ENCODE measurements at places on chromosomes 12 and 14.
A peak's percentile ranks its signal among the peaks of the same experiment; 100 is the strongest.

- DNase-seq: no peak
Measured at GRCh38 chr14:104926619-104927431, 2.1 kb downstream of the PLD4 start.

DNA sequence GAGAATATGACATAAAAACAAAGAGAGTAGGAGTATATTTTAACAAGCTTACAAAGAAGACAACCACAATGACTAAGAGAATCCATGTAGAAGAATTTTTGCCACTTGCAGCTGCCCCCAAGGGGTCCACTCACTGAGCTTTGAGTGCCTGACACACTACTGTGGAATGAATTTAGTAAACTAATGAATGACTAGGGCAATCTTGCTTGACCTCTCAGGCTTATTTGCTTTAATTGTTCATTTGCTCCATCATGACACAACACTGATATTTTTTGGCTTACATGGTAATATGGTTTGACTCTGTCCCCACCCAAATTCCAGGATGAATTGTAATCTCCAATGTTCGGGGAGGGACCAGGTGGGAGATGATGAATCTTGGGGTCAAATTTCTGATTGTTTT lies 249.1 kb upstream of the FAR2 start:
- no peak for DNase-seq

DNA sequence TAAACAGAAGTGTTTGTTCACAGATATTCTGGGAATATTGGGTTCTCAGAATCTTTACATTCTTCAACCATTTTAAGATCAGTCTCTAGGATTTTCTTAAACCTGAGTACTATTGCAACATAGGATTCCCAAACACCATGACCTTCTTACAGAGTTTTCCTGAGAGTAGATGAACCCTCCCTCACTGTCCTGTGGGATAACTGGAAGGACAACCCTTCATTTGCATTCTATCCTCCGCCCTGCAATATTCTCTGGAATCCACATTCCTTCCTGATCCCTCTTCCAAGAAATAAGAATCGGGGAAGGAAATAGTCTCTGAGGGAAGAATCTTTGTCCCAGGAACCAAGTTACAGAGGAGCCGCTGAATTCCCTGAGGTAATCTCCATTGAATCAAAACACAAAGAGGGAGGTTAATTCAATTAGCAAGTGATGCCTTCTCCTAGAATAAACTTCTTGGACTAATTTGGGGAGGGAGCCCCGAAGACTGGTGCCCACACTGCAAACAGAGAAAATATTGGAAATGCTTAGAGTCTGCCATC lies 99.8 kb upstream of the MBIP start:
- no peak for DNase-seq

DNA sequence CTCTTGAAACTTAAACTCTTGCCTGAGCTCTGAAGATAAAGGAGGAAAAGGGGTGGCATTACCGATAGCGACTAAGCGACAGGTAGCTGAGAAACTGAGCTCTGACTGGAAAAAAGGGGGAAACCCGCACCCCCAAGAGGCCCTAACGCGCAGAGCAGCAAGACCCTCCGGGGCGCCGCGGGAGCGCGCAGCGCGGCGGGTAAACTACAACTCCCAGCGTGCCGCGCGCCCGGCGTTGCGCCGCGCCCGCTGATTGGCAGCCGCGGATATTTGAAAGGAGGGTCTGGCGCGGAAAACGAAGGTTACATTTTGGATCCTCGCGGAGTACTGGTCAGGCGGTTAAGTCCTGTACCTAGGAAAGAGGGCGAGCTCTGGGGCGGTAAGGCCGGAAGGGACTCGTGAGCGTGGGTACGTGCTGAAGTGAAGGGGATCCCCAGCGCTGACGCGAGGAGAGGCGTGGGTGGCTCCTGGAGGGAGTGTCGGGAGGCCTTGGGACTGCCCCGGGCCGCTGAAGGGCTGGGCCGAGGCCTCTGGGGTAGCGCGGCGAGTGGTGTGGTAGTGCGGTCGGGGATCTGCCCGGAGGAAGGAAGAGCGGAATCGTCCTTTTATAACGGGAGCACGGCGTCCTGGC lies at the start of gene ESPL1:
Gene ESPL1, plus strand, starts transcription at position 301 of the 631 bp plus-strand sequence. CDS start 468 bp downstream, outside the sequence.
- peak; percentile 84 for DNase-seq

DNA sequence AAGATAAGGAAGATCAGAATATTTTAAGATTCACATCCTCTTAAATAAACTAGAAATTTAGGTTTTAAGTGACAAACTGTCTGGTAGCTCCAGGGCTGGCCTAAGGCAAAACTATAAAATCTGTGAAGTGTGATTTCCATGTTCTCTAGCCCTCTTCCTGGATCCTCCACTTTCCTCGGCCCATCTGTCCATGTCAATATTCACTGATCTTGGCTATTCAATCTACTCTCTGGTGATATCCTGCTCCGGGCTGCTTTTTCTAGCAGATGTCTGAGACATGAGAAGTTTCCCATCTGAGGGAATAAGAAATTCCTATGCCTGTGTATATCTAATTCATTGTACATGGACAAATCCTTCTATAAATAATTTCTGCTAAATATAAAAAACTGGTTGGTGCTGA lies 500.4 kb downstream of the GALC start:
- DNase-seq: no peak

DNA sequence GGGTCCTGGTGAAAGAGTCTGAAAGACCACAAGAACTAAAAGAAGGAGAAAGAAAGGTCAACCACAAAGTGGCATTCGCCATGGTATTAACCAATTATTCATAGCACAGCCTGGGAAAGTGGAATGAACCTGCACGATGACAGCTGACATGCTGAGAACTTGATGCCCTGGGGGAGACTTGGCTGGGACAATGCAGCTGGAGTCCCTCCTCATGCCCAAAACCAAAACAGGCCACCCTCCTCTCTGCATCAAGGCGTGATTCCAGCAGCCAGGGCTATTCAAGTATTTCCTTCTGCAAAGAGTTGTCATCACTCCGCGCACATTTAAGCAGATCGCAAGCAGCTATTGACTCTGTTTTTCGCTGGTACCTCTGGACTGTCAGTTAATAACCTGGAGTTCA lies 167.1 kb upstream of the NOS1 start:
- no peak for DNase-seq

DNA sequence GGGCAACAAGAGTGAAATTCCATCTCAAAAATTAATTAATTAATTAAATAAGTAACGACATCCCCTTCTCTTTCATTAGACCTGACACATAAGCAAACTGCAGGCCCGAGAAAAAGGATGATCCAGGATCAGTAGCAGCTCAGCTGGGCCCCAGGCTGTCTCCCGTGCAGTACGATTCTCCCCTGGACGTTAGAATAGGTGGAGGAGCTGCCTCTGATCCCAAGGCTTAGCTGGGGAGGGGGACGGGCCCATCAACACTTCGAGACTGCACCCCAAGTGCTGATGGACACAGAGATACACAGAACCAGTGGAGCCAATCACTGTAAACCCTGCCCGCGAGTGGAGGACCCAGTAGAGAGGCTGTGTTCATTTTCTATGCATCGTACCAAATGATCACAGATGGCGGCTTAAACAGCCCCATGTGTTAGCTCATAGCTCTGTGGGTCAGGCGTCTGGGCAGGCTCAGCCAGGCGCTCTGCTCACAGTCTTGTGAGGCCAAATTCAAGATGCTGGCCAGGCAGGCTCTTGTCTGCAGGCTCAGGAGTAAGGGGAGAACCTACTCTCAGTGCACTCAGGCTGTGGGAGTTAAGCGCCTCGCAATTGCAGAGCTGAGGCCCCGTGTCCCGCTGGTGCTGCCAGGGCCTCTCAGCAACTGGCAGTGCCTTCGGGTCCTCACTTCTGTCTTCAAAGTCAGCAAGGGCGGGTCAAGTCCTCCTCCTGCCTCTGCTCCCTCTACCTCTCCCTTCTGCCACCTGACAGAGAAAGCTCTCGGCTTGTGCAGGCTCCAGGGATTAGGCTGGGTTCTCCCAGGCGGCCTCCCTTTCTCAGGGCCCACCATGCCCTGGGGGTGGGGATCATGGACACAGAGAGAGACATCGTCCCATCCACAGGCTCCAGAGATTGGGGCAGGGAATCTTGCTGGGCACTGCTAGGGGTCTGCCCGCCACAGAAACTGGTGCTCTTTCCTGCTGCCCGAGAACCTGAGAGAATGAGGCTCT lies 26.4 kb downstream of the RIMBP2 start:
- no peak for DNase-seq

- DNase-seq: no peak
Measured at GRCh38 chr12:77202457-77203060, 137.2 kb upstream of the E2F7 start.

- no peak for DNase-seq
Measured at GRCh38 chr14:99673305-99674063, 10.6 kb upstream of the CYP46A1 start.

- DNase-seq: no peak
Measured at GRCh38 chr12:12376646-12377448, 20.0 kb downstream of the BORCS5 start.

DNA sequence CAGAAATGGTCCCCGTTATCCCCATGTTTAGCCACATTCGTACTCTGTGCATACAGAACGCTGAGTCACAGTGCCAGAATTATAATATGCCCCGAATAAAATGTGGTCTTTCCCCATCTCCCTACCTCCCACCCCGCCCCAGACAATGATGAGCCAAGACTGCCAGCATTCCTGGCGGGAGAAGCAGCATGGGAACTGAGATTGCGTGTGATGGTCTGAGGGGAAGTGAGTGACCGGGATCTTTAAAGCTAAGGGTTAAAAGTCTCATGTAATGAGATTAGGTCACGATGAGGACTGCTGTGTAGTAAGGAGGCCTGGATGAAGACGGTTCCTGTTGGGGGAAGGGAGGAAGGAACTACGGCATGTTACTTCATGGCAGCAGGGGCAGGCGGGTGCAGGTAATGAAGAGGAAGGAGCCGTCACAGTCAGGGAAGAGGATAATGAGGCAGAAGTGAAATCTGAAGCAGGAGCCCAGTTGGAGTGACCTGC lies 243.3 kb upstream of the FKBP4 start:
- DNase-seq: no peak

DNA sequence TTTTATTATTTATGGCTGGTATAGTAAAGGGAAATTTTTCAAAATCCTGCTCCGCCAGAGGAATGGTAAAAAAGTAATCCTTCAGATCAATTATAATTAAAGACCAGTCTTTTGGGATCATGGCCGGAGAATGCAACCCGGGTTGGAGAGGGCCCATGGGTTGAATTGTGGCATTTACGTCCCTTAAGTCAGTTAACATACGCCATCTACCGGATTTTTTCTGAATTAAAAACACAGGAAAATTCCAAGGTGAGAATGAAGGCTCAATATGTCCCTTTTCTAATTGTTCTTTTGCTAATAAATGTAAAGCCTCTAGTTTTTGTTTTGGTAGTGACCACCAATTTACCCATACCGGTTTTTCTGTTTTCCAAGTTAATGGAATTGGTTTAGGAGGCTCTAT lies 602.8 kb downstream of the ALG10 start:
- no peak for DNase-seq

DNA sequence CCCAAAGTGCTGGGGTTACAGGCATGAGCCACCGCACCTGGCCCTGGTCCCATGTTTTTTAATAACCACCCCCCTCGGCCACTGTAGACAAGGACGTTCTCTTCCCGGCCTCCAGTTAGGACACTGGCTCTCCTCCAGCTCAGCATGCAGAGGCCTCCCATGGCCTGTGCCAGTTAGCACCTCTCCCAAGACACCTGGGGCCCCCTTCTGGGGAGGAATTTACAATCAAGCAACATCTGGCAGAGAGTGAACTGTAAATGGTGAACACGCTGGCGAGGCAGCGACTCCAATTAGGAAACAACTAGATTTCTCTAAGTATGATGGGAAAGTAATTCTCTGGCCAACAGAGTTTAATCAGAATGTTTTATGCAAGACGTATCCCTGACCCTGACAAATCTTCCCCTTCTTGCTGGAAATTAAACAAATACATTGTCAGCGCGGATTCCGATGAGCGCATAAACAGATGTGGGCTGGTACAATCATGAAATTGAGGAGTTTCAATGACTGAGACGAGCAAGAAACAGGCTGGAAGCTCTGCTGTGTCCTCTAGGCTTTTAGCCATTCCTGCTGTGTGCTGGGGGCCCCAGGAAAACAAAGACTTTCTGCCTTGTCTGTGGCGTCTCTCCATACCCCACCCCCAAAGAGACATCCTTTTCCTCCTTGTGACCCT lies 61.7 kb upstream of the DLK1 start:
- DNase-seq: no peak

- DNase-seq: no peak
Measured at GRCh38 chr14:105151838-105152793, 16.5 kb downstream of the JAG2 start.

DNA sequence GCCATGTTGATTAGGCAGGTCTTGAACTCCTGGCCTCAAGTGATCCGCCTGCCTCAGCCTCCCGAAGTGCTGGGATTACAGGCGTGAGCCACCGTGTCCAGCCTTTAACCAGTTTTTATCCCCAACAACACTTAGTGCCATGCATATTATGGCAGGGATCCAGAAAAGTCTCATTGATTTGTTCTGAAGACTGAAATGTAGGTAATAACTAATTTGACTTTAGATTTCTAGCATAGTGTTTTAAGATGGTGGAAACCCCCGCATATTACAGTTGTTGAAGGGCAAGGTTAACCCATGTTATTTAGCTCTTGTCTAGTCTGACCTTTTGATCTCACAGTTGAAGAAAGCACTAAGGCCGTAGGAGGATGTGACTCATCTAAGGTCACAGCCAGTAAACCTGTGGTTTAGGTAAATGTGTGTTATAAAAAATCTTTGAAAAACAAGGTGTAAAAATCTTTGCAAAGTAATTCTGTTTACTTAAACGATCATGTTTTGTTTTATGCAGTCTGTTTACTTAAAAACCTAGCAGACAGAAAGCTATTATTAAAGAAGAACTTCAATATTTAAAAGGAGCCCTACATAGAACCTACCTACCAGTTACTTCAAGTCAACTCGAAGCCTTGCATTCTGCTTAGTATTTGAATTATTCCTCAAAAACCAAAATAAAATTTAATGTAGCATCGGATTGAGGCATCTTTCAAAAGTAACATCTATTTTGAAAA lies 24.8 kb downstream of the BICDL1 start:
- no peak for DNase-seq

DNA sequence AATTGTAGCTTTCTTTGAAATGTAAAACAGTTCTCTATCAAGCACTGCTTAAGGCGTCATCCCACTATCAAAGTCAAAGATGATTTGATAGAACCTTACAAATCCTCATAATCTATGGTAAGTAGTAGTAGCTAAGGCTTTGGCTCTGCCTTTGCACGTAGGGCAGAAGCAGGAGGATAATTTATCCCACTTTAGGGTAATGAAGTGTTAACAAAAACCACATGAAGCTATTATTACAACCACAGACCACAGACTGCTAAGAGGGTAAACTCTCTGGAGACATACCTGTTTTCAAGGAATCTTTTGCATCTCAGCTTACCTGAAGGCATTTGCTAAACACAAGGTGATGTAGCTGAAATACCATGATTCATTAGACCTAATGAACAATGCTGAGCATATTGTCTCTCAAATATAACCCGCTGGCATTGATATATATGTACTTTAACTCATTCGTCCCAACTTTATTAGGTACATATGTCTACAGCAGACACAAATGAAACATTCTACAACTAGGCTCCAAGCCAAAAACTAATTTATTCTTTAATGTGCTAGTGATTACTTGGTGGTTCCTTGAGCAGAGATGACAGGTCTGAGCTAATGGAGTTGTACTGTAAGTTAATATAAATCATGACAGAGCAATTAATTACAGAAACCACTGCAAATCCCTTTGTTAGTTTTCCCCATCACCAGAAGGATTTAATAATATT lies 368.8 kb downstream of the ETNK1 start:
- DNase-seq: no peak

- DNase-seq: no peak
Measured at GRCh38 chr14:90620568-90621077, 195.6 kb downstream of the TTC7B start.

Data from iPS DF 19.7 (cell line).